ENCODE measurements at places on chromosomes 5 and 9.

GRCh38 chr9:70951749-70952727 lies 169.4 kb downstream of the TRPM3 start:
- ATAC-seq = no peak

GRCh38 chr9:33388110-33388994 lies 14.0 kb downstream of the AQP7 start:
- no peak for ATAC-seq

DNA sequence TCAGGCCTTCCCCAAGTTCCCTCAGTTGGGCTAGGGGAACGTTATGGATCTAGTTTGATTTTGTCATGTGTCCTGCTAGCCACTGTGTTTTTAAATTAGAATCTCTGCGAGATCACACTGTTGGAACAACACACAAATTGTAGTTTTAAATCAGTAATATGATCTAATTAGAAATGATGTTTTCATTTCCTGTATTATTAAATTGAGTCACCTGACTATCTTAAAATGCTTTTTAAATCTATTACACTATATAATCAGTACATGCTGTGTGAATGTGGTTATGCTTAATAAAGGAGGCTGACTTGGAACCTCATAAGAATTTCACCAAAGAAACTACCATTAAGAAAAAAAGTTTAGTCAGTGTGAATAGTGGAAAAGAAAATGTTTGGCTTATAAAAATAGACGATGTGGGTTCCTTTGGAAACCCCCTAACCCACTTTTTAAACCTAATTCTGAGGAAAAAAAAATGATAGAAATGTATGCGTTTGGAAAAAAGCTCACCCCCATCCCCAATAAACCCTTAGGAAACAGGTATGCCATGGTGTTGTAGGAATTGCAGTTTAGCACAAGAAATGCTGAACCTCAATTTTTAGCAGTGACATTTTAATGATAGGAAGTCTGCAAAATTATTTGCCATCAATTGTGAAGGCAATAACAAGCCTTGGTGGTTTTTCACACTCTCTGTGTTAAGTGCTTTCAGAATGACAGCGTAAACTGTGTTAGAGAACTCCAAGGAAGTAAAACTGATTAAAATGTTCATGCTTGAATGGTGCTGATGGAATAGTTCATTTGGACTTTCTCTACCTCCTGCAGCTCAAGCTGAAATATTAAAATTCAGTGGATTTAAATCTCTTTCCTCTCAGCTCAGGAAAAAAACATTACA lies 59.0 kb downstream of the TLE4 start:
- ATAC-seq = peak; percentile 49

DNA sequence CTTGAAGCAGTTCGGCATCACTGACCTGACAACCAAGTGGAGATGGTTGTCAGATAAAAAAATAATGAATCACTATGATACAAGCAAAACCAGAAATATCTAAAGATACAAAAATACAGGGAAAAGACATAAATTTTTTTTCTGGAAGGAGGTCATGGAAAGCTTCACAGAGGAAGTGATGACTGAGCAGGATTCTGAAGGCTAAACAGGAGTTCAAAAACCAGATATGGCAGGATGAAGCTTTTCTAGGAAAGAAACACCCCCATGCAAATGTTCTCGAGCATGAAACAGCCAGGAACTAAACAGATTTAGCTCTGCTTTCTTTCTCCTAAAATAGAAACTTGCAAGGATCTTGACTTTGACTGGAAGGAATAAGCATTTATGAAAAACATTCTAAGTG lies 60.7 kb upstream of the IFNE start:
- ATAC-seq = peak; percentile 78

DNA sequence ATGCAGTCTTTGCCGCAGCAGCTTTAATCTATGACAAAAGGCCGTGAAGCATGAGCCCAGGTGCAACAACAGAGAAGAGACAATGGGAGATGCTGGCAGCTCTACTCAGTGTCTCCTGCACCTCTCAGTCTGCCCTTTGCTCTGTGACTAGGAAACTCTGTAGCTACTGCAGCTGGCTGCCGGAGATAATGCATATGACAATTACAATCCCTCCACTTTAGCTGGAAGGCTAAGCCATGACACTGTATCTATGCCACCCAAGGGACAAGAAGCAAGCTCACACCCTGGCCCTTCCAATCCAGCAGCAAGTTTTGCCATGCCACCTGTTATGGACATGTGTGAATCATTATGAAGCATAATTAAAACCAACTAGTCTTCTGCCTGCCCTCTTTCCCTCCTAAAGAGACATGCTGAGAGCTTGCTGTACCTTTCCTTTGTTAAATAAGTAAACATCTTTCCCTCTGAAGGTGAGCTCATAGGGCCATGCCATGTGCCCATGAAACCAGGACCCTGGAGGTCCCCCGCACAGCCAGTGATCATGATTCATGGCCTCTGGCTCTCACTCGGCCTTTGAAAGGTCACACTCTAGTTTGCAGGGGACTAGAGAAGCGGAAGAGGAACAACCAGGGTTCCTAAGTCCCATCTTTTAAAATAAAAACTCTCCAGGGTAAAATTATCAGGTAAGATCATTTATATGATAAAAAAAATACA lies 219.4 kb downstream of the SPOCK1 start:
- ATAC-seq = peak; percentile 36

DNA sequence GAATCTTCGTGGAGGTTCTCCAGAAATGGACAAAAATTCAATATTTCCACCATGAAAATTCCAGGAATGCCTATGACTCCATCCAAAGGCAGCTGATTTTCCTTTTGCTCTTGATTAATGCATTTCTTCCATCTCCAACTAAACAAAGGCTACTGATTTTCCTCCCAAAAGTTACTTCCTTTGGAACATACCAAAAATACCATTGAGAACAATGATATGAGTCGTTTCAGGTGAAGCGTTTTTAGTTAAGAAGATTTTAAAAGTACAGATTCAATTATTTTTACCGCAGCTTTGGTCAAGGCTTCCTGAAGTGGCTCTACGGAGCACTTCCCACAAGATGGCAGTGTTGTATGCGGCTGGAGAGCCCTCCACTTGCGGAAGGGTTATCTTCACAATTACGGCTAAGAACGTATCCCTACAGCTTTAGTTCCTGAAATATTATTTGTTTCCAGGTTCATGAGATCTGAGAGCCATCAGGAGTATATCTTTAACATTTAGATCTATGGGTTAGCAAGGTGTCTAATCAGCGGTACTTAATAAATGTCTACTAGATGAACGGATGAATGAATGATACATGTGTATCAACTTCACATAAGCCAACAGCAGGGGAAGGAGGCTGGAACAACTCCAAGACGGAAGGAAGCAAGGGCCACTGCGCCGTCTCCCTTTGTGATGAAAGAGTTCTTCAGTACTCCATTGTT lies 35.9 kb upstream of the ARSB start:
- peak; percentile 76 for ATAC-seq

GRCh38 chr5:5220901-5221631 lies 80.9 kb downstream of the ADAMTS16 start:
- ATAC-seq = no peak

GRCh38 chr5:1163879-1164278 lies 37.5 kb upstream of the SLC6A19 start:
- ATAC-seq = no peak

GRCh38 chr9:107274953-107275422 lies 8.1 kb upstream of the RAD23B start:
- peak; percentile 98 for ATAC-seq

GRCh38 chr9:89243296-89244061 lies 64.9 kb upstream of the SHC3 start:
- no peak for ATAC-seq

GRCh38 chr5:122152266-122152900 lies 23.0 kb downstream of the ZNF474 start:
- peak; percentile 30 for ATAC-seq

GRCh38 chr5:31863991-31864411 lies 225.1 kb downstream of the PDZD2 start:
- no peak for ATAC-seq
